Mammary microvascular endothelial cell (primary cell): ENCODE measurements at places on chromosomes 4 and X. TPM values are rescaled to one million over a fixed set of nuclear protein-coding genes. Genes with fewer than 3 reads are reported as not detected.

GNRHR gene
- total RNA-seq: not detected in 2 replicates

P2RY4 gene
- total RNA-seq: not detected in 2 replicates

SH3TC1 gene
- total RNA-seq: 83.9 and 89.1 TPM in 2 replicates

RHOXF2B gene
- total RNA-seq: not detected in 2 replicates

CMC4 gene
- total RNA-seq: 17.3 and 22.8 TPM in 2 replicates

NPY2R gene
- not detected in 2 replicates for total RNA-seq

PWWP3B gene
- not detected in 2 replicates for total RNA-seq

UGT2B15 gene
- not detected in 2 replicates for total RNA-seq

TNMD gene
- total RNA-seq: not detected in 2 replicates

SPOCK3 gene
- not detected in 2 replicates for total RNA-seq

RRH gene
- not detected in 2 replicates for total RNA-seq
